GM12878 (cell line): ENCODE measurements at places on chromosomes 1 and 21.

DNA sequence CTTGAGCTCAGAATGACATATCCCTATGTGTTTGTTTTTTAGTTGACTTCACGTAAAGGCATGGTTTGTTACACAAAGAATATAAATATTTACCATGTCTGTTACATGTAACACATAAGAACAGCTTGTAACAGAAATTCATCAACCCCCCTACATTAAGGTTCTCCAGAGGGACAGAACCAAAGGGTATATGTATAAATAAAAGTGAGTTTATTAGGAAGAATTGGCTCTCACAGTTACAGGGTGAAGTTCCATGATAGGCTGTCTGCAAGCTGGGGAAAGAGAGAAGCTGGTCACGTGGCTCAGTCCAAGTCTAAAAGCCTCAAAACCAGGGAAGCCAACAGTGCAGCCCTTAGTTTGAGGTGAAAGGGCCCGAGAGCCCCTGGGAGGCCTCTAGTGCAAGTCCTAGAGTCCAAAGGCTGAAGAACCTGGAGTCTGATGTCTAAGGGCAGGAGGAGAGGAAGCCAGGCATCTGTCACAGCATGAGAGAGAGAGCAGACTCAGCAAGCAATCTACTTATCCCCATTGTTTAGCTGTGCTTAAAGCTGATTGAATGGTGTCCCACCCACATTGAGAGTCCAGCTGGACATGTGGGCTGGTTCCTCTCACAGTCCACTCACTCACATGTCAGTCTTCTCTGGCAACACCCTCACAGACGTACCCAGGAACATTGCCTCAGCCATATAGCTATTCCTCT lies 15.8 kb downstream of the THRAP3 start:
- no peak for DNase-seq

GRCh38 chr1:182101415-182102042 lies 40.0 kb upstream of the ZNF648 start:
- DNase-seq: no peak

GRCh38 chr1:63966016-63966415 lies 192.2 kb downstream of the ROR1 start:
- DNase-seq: no peak

DNA sequence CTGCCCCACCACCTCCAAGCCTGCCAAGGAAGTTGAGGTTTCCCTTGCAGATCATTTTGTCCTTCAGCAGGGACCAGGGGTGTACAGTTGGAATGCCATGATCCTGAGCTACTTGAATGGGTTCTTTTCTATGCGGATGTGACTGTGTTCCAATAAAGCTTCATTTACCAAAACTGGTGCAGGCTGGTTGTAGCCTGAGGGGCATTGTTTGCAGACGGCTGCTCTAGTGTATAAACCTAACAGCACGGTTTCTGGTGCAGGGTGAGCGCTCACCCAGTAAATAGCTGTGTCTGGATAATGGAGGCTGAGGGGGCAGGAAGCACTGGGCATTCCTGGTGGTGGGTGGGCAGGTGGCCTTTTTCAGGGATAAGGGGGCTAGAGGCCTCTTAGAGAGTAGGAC lies 72.7 kb upstream of the ACTL8 start:
- no peak for DNase-seq

DNA sequence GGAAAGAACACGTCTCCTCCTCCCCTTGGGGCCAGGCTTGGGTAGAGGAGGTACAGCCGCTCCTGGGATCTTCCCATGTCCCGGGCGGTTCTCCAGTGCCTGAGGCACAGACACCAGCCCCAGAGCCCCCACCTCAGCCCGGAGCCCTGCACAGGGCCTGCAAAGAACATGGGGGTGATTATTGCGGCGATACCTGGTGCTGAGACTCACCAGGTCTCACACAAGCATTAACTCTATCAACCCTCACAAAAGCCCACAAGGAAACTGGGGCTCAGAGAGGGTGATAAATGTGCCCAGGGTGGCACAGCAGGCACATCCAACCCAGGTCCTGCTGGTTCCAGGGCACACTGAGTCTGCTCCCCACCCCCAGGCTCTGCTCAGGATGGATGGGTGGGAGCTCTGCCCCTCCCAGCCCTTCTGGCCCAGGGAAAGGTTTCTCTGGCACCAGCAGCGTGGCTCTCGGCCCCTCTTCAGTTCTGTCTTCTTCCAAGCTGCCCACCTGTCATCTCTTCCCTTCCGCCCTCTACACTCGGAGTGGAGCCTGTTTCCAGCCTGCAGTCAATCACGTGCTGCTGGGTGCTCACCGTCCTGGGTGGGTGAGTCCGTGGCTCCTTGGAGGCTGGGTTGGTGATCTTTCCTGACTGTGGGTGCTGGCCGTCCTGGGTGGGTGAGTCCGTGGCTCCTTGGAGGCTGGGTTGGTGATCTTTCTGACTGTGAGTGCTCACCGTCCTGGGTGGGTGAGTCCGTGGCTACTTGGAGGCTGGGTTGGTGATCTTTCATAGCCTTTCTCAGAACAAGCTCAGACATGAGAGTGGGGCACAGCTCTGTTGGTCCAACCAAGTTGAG lies 53.6 kb upstream of the AJAP1 start:
- no peak for DNase-seq

DNA sequence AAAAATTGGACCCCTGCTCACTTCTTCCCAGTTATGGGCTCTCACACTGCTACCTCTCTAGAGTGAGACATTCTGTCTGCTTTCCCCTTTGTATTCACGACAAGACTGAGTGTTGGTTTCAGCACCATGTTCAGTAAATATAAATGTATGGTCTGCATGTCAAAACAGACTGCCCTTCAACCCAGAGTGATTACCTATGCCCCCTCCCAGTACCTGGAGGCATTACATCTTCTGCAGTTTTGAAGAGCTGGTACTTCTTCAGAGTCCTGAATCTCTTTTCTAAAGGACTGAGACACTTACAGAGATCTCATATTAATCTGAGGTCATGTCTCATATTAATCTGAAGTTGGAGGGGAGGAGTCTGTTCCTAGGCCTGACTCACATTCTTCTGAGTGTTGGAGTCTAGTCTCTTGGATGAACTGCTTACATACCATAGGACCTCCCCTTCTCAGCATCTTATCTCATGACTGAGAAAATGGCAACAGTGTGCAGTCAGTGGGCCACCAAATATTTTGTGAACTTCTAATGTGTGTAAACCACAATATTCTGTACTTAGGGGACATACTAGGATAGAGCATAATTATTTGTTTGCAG lies 80.3 kb downstream of the RGL1 start:
- DNase-seq: no peak

GRCh38 chr1:27658951-27659496 lies 13.0 kb downstream of the IFI6 start:
- peak; percentile 62 for DNase-seq

GRCh38 chr1:46547481-46548383 lies 3.7 kb downstream of the KNCN start:
- DNase-seq: no peak

- no peak for DNase-seq
Observed at GRCh38 chr1:81760477-81761097, 40.1 kb upstream of the ADGRL2 start.

GRCh38 chr1:174276087-174276486 lies 116.8 kb downstream of the RABGAP1L start:
- peak; percentile 19 for DNase-seq

- DNase-seq: no peak
Observed at GRCh38 chr1:30321246-30321910, 402.0 kb downstream of the MATN1 start.

- DNase-seq: no peak
Observed at GRCh38 chr1:33326785-33327184, 5.9 kb upstream of the A3GALT2 start.

- no peak for DNase-seq
Observed at GRCh38 chr1:154725865-154726264, 117.9 kb upstream of the ADAR start.

DNA sequence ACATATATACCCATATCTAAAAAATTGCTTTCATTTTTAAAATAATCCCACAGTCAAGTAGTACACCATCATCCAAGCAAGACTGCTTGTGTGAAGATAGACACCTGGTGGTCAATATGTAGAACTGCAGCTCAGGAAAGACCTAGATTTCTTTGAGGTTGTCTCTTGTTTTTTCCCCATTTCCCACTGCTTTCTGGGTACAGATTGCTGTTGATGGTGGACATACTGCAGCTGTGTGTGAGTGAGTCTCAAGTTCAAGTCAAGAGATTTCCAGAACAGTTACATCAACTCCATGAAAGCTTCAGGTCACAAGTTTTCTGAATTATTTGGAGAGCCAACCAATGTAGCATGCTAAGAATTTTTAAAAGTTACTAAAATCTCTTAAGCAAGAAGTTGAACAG lies 306.4 kb downstream of the DUSP10 start:
- no peak for DNase-seq

- no peak for DNase-seq
Observed at GRCh38 chr1:54565113-54565501, 17.1 kb downstream of the ACOT11 start.

DNA sequence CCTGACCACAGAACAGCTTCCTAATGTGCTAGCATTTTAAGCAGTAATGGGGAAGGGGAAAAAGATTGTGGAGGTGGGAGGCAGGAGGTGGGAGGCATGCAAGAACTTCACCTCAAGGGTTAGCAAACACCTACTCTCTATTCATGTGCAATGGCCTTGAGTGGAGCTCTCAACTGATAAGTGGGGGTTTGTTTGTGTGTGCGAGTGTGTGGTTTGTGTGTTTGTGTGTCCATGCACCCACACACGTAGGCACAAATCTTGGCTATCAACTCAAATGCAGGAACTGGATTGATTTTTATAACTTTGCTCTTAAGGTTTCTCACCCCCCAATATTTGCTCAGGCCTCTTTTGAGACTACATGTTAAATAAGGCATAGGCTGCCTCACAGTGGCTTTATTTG lies 78.6 kb downstream of the SYT6 start:
- DNase-seq: no peak
